Vagina (tissue), 2 donors: ENCODE measurements at places on chromosomes 12 and 14.

DNA sequence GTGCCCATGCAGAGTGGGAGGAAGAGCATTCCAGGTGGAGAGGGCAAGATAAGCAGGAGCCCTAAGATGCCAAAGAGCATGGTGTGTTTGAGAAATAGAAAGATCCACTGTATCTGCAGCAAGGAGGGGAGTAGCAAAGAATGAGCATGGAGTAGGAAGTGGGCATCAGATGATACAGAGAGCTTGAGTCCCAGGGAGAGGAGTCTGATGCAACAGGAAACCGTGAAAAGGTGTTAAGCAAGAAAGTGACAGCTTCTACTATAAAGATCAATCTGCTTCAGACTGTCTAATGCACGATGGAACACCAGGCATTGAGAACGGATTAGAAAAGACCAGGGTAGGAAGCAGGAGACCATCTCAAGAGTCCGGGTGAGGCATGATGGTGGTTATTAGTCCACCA, 12.3 kb upstream of the GPRC5D start:
- no peaks in the 10 kb centered on the region for H3K27me3 ChIP-seq
- no peaks in the 10 kb centered on the region for H3K4me1 ChIP-seq
- H3K36me3 ChIP-seq, result no peaks in the 10 kb centered on the region
- no peak overlapping the region for H3K4me3 ChIP-seq

GRCh38 chr12:75744607-75745256, 233.3 kb upstream of the KRR1 start:
- H3K4me3 ChIP-seq, result no peak overlapping the region
- no peak overlapping the region for H3K27ac ChIP-seq
- H3K36me3 ChIP-seq, result no peaks in the 10 kb centered on the region
- no peaks in the 10 kb centered on the region for H3K4me1 ChIP-seq
- H3K27me3 ChIP-seq, result no peaks in the 10 kb centered on the region

DNA sequence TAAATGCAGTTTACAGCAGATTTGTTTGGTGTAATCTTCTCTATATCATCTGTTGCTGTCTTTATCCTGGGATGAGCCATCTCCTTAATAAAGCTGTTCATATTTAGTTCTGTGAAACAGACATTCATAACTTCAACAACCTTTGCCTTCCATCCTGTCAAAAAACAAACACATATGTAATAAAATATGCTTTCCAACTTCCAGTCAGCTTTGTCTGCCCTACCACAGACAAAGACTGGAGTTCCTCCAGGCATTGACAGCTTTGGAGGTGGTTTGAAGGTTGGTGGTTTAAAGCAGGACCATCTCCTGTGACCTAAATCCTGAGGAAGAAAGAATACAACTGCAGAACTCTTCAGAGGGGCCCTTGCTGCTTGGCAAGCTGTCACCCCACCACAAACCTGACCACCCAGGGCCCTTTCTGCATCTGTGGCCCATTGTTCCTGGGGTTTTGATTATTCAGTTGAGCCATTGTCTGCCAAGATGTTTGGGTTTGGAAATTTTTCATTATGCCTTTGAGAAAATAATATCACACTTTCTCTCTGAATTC, 28.2 kb upstream of the PTGR2 start:
- H3K4me3 ChIP-seq, result no peak overlapping the region
- H3K27me3 ChIP-seq, result no peaks in the 10 kb centered on the region
- DNase-seq, result no peak
- H3K4me1 ChIP-seq, result peaks cover 7% of the 10 kb centered on the region
- H3K27ac ChIP-seq, result no peak overlapping the region

GRCh38 chr12:85804663-85805062, 31.5 kb downstream of the RASSF9 start:
- H3K27ac ChIP-seq, result peak overlapping the region; percentile 13
- no peaks in the 10 kb centered on the region for H3K4me1 ChIP-seq
- no peaks in the 10 kb centered on the region for H3K36me3 ChIP-seq
- no peak overlapping the region for H3K4me3 ChIP-seq

DNA sequence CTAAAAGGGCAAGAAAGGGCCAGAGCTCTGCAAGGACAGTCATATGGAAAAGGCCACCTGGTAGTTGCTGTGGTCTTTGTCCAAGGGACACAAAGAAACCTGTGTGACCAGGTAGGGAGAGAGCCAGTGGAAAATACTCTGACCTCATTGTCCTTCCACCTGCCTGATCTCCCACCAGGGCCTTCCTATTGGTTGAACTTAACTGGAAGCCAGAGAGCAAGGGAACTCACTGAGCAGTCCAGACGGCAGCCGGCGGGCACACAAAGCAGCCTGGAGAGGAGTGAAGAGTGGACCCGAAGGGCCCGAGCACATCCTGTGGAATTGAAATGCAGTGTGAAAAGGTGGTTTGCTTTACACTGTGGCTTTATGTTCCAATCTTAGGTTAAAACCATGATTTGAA, 120.7 kb downstream of the SLC25A21 start:
- no peaks in the 10 kb centered on the region for H3K27me3 ChIP-seq
- H3K4me3 ChIP-seq, result no peak overlapping the region
- H3K36me3 ChIP-seq, result no peaks in the 10 kb centered on the region
- no peak overlapping the region for H3K27ac ChIP-seq
- DNase-seq, result no peak

- no peaks in the 10 kb centered on the region for H3K36me3 ChIP-seq
- no peaks in the 10 kb centered on the region for H3K27me3 ChIP-seq
- no peak for DNase-seq
- peaks cover 14% of the 10 kb centered on the region for H3K4me1 ChIP-seq
These were observed 104.0 kb upstream of the EIF5 start for GRCh38 chr14:103230021-103230420.

GRCh38 chr12:1582709-1583050, 11.7 kb downstream of the FBXL14 start:
- H3K4me1 ChIP-seq, result peaks cover 2% of the 10 kb centered on the region
- H3K36me3 ChIP-seq, result no peaks in the 10 kb centered on the region
- H3K27me3 ChIP-seq, result no peaks in the 10 kb centered on the region
- no peak for DNase-seq
- H3K4me3 ChIP-seq, result no peak overlapping the region
- no peak overlapping the region for H3K27ac ChIP-seq

GRCh38 chr12:104738331-104738730, 219.8 kb downstream of the SLC41A2 start:
- H3K27ac ChIP-seq, result no peak overlapping the region
- H3K4me1 ChIP-seq, result peaks cover 38% of the 10 kb centered on the region
- H3K4me3 ChIP-seq, result no peak overlapping the region
- no peaks in the 10 kb centered on the region for H3K36me3 ChIP-seq
- H3K27me3 ChIP-seq, result no peaks in the 10 kb centered on the region
